ENCODE measurements at places on chromosomes 6 and 20. TPM values are rescaled to one million over a fixed set of nuclear protein-coding genes. Genes with fewer than 3 reads are reported as not detected.
A peak's percentile ranks its signal among the peaks of the same experiment; 100 is the strongest.

- no peak for DNase-seq
These were observed 686.7 kb downstream of the COL12A1 start for GRCh38 chr6:74519163-74519562.

GRCh38 chr6:113292646-113293422 is 564.3 kb upstream of the MARCKS start:
- DNase-seq: no peak

DNA sequence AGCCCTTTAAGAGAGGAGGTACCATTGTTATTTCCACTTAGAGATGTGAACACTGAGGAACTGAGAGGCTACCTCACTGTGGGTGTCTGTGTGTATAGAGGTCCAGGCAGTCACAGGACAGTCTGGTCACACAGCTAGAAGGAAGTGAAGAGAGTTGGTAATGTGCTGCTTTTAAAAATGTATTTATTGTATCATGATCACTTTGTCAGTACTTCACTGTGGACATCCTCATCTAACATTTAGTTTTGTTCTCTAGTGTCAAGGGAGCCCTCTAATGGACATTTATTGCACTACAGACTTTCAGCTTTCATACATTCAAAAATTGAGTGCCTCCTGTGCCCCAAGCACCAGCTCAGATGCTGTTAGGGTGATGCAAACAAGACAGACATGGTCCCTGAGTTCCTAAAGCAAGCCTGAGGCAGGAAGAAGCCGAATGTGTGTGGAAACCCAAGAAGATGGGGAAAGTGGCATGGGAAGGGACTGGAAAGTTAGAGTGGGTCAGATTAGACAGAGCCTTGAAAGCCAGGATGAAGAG is 123.0 kb downstream of the SLC16A10 start:
- peak; percentile 72 for DNase-seq

- no peak for DNase-seq
These were observed 66.4 kb upstream of the ATXN1 start for GRCh38 chr6:16827627-16828026.

DNA sequence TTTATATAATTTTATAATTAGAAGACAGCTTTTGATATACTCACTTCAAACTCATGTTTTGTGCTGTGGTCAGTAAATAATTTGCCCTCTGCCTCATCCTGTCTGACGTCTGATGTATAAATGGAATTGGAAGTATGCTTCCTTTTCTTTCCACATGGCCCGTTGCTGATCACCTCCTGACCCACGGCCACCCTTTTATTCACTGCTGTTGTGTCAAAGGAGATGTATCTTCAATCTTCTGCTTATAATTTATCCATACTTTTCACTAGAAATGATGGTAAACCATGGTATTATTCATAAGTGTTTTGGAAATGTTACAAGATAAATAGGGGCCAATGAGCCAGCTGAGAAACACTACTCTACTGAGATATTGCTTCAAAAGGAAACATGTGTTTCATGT is 841.8 kb downstream of the PHF3 start:
- DNase-seq: no peak

DNA sequence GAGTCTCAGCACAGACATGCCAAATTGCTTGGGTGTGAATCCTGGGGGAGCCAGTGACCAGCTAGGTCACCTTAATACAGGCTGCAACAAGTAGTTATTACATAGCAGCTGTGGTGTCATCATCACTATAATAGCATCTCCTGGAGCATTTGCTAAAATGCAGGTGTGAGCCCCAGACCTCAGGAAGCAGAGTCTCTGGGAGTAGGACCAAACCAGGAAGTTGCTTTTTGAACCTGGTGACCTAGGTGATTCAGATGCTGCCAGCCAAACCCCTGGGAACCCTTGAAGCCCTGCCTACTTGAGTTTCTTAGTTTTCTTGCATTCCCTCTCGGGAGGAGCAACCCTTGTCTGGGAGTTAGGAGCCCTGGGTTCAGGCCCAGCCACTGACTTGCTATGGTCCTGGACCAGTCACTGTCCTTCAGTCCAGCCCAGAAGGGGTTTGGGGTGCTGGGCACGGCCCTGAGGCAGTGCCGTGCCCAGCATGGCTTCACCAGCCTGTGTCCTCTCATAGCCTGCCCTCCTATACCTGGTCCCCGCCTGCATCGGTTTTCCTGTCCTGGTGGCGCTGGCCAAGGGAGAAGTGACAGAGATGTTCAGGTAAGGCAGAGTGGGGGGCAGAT is 39.3 kb upstream of the ID1 start:
- no peak for DNase-seq

- no peak for DNase-seq
These were observed 128.0 kb upstream of the TNFAIP3 start for GRCh38 chr6:137738931-137739504.

DNA sequence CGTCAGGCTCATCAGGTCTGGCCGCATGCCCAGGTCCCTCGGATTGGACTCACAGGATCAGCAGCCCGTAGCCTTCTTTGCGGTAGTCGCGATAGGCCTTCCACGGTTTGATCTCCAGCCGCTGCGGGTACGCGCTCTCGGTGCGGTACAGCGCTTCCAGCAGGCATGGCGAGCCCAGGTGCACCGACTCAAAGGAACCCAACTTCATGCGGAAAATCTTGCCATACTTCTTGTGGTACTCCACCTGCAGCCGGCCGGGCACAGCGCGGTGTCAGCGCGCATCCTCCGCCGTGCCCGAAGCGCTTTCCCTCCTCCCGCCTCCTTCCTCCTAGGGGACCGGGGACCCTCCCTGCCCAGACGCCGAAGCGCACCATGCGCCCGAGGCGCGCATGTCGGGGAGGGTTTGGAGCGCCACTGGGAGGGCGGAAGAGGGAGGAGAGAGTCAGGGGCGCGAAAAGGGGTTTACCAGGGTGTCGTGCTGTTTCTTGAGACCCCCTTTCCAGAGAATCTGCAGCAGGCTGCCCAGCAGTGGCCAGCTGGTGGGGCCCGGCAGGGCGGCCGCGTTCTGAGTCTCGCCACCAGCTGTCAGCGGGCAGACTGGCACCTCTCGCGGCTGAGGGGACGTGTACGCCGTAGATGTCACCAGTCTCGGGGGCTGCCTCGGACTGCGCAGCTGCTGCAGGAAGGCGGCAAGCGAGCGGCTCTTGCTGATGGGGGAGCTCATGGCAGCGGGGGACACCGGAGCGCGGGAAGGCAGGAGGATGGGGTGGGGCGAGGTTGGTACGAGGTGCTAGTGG is 732 bp downstream of the CYP24A1 start:
- DNase-seq: peak; percentile 4

Gene SLC26A8
- total RNA-seq: under 0.01 TPM

Gene PLN
- not detected for total RNA-seq

All from dermis blood vessel endothelial cell (primary cell).